ENCODE measurements at places on chromosomes 6 and 20.

- DNase-seq, result no peak
These were observed 52.2 kb downstream of the GOPC start for GRCh38 chr6:117550078-117550600.

GRCh38 chr6:126199466-126199865, 140.4 kb upstream of the CENPW start:
- no peak for DNase-seq

- no peak for DNase-seq
These were observed 24.2 kb downstream of the PRDM1 start for GRCh38 chr6:106110164-106110826.

DNA sequence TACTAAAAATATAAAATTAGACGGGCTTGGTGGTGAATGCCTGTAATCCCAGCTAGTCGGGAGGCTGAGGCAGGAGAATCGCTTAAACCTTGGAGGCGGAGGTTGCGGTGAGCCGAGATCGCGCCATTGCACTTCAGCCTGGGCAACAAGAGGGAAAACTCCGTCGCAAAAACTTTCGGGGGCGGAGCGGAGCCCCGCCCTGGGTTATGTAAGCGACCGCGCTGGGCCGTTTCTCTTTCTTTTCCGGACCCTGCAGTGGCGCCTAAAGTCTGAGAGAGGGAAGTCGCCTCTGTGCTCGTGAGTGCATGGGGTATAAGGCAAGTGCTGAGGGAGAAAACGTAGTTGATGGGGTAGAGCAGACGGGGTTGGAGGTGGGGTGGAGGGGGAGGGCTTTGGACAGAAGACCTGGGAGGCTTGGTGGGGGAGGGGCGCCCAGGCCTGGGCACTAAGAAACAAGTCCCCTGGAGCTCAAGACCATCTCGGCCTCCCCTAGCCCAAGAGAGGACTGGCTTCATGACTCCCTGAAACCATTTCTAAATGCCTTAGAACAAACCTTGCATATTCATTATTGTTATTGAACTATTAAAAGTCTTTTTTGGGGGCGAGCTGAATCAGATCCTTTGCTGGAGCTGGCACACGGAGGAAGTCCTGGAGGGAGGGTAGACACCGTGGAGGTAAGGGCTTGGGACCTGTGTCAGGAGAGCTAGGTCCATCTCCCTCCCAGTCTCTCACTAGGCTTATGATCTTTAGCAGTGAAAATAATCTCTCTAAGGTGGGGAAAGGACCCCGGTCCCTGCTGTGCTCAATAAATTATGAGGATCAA, 2.7 kb upstream of the MICA start:
- DNase-seq, result peak; percentile 50

DNA sequence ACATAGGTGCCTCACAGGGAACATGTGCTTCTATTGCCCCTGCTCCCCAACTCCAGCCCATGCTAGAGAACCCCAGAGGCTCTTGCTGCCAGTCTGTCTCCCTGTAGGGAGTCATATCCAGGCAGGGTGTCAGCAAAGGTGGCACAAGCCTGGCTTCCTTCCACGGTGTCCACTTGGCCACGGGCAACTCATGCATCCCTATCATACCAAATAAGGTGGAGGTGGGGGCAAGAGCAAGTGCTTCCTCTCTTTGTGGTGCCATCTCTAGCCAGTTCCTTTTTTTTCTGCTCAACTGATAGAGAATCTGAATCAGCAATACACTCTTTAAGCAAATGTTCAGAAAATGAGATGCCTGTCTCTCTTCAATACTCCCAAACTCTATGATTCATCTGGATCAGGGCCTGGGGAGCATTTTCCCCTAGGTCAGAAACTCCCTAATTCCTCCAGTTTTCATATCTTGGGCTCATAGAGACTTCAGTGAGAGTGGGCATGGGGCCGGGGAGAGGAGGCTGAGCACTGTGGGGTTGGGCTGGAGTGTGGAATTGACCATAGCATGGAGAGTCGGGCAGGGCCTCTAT, 105.1 kb upstream of the GPR6 start:
- no peak for DNase-seq

DNA sequence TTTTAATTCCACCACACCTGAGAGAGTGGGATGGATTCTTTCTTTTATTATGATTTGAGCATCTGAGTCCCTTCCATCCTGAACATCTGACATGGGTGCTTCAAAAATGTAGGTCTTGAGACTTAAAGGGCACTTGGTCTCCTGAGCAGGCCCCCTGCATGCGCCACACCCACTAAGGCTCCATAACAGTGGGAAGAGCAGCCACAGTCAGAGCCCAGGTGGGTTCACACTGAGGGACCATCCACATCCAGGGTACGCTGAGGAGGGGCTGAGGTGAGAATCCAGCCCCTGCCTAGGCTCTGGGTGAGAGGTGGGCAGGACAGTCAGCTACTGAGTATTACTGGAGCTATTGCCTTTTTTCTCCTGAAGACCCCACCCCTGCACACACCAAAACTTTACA, 42.7 kb downstream of the HLA-A start:
- DNase-seq, result no peak

DNA sequence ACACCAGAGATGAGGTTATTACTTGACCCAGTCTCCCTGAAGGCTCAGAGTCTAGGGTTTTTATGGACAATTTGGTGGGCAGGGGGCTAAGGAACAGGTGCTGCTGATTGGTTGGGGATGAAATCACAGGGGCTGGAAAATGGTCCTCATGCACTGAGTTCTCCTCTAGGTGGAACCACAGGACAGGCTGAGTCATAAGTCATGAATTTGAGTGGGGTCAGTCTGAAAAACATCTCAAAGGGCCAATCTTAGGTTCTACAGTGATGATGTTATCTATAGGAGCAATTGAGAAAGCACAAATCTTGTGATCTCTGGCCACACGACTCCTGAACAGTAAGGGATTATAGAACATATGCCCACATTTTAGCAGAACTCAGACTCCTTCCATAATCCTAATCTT, 5.9 kb upstream of the MRS2 start:
- no peak for DNase-seq

GRCh38 chr20:59331721-59332329, 31.4 kb downstream of the EDN3 start:
- DNase-seq, result no peak

DNA sequence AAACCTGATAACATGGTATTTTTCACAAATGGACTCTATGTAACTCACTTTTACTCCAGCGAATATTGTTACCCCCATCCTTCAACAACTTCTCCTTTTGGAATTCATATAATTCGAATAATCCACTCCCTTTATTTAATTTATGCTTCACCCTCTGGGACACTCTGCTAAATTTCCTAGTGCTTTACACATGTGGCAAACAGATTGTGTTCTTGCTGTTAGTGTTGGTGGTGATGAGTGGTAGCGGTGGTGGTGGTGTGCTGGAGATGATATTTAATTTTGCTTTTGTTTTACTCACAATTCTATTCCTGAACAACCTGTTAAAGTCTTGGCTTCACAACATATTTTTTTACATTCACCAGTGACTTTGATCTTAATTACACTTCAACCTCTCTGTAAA, 32.8 kb downstream of the HTR1B start:
- DNase-seq, result no peak

DNA sequence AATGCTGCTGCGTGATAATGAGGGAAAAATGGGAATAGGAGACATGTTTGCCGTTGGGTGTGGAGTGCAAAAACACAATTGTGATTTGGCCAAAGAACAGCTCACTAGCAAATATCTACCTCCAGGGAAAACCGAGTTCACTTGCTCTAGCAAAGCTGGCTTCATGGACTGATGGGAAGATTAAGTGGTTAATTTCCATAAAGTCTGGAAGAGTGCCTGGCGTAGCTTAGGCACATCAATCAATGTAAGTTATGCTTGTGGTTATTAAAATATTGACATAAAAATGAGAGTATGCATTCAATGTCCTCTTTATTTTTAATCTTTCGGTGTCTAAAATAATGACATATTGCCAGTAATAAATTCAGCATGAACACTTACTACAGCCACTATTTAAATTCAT, 267.5 kb downstream of the SMOC2 start:
- DNase-seq, result no peak

GRCh38 chr20:22248051-22248667, 336.2 kb downstream of the FOXA2 start:
- DNase-seq, result no peak

- DNase-seq, result no peak
These were observed 48.4 kb downstream of the RIOK1 start for GRCh38 chr6:7438011-7438410.

GRCh38 chr6:7727946-7728854, 2.3 kb downstream of the BMP6 start:
- no peak for DNase-seq

DNA sequence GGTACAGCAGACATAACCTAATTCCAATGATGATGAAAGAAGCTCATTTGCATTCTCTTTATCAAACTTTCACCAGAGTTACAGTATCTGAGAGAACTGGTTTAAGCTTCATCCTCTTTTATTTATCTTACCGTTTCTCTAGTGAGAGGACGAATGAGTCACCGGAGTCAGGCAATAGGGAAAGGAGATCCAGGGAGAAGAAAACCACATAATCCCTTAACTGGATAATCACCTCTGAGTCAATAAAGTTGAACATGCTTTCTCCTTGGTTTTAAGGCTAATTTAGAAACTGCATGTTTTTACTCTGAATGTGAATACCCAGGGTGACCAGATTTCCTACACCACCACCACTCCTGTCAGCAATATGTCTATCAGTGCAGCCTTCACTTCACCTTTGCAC, 313.7 kb upstream of the TBX18 start:
- no peak for DNase-seq

- DNase-seq, result no peak
These were observed 67.4 kb downstream of the ECT2L start for GRCh38 chr6:138863321-138863720.

GRCh38 chr6:43687079-43687436, 533 bp downstream of the MRPS18A start:
- DNase-seq, result no peak

DNA sequence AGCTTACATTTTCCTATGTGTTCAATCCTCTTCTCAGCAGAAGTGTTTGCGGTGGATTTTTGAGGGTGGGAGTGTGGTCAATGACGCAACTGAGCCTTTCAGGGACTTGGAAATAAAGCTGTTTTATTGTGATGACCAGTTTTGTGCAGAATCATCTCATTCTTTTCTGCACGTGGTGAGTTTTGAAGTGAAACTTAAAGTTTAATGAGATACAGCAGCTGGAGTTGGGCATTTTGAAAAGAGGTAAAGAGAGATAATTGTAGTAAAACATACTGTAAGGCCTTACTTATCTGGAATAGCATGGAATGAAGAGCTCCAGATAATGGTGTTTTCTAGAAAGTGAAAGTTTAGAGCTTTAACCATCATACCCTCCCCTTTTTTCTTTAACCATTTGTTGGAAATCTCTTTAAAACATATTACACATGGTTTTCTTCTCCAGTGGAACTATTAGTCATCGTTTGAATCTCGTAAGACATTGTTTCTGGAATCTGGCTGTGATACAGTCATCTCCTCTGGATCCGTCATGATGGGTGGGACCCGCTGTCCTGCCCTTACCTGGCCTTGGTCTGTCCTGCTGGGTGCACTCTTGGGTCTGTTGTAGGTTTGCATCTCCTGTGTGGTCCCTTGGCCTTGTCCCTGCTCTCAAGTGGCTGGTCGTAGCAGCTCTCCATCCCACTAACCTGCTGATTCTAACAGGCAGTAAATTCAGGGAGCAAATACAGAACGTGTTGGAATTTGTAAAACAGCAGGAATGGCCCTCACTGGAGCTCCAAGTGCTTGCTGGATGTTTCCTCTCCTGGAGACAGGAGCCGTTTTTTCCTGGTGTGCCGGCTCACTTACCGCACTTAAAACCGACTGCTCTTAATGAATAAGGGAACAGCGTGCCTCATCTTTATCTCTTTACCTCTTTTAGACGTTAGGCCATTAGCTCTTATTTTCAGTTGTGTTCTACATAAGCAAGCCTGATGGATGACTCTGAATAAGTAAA, 29.8 kb downstream of the UST start:
- no peak for DNase-seq

DNA sequence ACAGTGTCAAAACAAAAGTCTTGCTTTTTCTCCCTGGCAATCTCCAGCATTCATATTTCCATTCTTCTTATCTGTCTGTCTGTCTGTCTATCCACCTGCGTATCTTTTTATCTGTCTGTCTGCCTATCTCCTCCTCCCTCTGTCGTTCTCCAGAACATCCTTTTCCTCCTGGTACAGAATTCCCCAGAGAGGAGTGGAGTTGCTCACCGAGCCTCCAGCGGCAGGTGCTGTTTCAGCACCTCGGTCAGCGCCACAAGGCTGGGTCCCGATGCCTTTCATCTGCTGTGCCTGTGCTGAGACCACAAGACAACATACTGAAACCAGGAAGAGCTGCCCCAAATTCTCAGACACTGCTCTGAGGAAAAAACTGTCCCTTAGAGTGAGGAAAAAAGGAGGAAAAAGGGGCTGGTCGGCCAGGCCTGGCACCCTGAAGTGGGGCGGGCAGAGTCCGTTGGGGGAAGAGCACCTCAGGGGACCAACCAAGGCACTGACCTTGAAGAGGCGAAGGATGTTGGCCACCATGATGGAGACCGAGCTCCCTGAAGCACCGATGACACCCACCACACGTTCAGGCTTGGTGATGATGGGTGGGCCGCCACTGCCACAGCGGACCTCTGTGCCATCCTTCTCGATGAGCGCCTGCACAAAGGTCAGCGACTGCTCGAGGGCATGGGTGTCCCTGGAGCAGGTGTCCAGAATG, 13.3 kb downstream of the GRM4 start:
- DNase-seq, result no peak

GRCh38 chr6:37085198-37085597, 79.7 kb downstream of the FGD2 start:
- no peak for DNase-seq

DNA sequence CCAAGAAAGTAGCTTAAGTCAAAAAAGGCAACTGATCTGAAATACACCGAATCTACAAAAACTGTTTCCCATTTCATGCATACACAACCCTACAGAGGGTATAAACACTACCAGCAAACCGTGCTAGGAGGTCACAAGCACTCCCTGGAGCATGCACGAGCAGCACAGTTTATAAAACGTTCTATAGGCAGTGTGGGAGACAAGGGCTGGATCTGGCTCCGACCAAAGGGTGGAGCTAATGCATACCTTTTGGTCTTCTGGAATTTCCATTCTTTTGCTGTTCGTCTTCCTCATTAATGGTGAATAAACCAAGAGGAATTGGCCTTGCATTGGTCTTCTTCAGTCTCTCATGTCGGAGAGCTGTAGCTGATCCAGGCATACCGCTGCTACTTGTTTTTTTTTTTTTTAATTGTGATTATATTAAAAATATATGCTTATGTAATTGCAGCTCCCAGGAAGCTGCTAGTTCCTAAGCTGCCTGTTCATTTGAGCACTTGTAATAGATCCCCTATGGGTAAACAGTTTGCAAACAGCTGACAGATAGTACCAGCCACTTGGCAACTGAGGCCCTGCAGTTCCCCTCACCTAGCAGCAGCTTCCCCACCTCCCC, 24.5 kb downstream of the MAP7 start:
- no peak for DNase-seq
